ENCODE measurements at places on chromosomes 1 and 21.
A peak's percentile ranks its signal among the peaks of the same experiment; 100 is the strongest.

- DNase-seq: no peak
These were observed 22.7 kb upstream of the LRIF1 start for GRCh38 chr1:110986407-110986891.

GRCh38 chr1:181726320-181727012, 243.1 kb downstream of the CACNA1E start:
- no peak for DNase-seq

- DNase-seq: no peak
These were observed 784 bp downstream of the AGT start for GRCh38 chr1:230713138-230713537.

DNA sequence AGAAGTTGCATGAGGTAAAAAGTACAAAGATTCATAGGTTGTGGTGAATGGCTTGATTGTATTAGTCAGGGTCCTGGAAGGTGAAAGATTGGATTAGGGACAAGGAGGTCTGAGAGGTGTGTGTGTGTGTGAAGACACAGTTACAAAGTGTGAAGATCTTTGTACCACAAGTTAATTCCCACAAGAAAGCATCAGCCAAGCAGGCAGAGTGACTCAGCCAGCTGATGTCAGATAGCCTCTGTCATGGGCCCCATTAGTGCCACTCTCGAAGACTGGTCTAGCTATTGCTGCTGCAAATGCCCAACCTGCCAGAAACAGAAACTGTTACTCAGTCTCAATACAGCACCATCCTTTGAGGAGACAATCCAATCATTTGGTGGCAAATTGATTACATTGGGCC, 96.5 kb downstream of the DTL start:
- no peak for DNase-seq

- no peak for DNase-seq
These were observed 312 bp downstream of the KIAA2013 start for GRCh38 chr1:11925938-11926292.

DNA sequence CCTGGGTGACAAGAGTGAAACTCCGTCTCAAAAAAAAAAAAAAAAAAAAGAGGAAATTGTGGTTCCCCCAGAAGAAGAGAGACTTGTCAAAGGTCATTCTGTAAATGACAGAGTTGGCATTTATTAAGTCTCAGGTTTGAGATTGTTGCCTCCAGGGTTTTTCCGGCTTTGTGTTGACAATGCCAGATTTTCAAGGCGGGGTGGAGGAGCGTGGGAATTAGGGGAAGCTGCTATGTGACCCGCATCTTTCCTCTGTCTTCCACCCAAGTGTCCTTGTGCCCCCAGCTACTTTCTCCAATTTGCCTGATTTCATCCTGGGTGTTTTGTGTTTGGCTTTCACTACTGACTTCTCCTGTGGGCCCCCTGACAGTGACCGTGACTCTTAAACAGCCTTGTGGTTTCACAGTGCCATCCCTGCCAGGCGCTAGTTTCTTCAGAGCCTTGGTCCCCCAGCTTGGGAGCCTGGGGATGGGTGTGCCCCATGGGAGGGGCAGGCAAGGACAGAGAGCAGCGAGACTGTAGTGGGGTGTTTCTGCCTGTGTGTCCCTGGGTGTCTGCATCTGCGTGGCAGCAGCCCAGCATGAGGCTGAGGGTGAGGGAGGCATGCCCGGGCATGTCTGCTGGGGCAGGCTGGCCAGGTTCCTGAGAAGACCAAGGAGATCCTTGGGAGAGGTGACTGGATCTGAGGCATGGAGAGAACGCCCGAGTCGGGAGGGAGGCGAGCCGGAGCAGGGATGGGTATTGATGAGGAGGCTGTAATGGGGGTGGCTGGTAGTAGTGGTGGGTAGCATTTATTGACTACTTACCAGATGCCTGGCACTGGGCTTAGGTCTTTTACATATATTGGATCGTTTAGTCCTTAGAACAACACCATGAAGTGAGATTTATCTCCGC, 46.3 kb downstream of the IER5 start:
- DNase-seq: no peak

DNA sequence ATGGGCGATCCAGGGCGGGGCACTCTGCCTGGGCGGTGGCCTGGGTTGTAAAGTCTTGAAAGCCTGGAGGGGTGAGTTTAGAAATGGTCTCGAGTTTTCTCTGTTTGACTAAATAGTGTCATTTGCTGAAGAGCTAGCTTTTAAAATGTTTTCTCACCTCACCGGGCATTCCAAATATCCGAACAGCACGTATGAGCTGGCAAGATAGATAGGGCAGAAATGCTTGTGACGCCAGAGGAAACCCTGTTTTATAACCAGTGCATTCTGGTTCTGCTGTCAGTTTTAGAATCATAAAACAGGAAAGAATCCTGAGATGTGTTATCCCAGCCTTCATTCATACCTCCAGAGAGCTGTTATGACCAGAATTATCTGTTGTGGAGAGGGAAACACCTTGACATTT, 725 bp downstream of the RTCA start:
- no peak for DNase-seq

- DNase-seq: no peak
These were observed 626.2 kb downstream of the SMYD3 start for GRCh38 chr1:245880754-245881403.

- DNase-seq: peak; percentile 78
These were observed 9.2 kb upstream of the TTC22 start for GRCh38 chr1:54810153-54810942.

DNA sequence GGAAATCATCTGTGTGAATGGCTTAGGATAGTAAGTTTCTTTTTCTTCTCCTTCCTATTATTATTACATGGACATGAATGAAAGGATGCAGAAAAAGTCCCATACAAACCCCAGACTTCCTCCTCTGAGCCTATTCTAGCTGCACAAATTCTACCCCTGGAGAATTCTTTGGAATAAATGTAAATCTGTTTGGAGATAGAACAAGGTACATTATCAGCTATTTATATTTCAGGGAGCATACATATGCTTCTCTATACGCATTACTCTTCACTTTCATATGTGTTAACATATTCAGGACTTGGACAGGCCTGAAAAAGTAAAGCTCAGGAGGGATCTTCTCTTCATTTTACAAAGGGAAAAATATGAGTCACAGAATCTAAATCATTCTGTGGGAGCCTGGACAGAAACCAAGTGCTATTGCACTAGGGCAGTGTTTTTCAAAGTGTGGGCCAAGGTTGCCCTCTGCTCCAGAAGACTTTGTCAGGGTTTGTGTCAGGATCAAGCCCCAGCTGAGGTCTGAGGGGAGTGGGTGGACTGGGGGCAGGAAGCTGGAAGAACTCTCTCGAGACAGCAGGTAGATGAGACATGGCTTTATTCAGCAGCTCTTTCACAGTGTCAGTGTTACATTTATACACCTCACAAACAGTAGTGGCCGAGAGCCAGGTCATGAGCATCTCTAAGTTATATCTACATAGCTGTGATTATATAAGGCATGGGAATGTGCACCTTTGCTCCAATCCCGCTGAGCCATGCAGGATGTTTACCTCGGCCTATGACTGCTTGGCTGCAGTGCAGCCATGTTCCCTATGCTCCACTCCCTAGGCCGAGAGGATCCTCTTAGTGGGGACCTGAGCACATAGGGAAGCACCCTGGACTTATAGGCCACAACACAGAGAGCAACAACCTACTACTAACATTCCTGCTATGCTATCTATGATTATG, 114.3 kb downstream of the GDAP2 start:
- peak; percentile 31 for DNase-seq

All from tongue (tissue), 3 donors.